Spinal cord (tissue), 10 donors: ENCODE measurements at places on chromosomes 11 and 22. TPM values are rescaled to one million over a fixed set of nuclear protein-coding genes. Genes with fewer than 3 reads are reported as not detected.
A peak's percentile ranks its signal among the peaks of the same experiment; 100 is the strongest.

DNA sequence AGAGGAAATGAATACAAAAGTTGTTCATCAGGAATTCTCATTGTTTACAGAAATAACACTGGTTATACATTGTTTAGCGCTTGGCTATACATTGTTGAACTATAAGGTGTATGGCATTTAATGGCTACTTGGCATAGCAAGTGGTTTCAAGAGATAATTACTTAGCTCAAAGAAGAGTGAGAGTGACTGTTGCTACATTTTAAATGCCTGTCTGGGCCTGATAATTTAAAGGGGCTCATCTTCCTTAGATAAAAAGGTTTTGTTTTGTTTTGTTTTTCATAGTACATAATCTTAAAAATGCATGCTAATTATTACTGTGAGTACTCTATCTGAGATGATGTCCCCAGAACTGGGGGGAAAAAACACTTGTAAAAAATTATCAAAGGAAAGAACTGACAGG is 1.5 kb upstream of the SMPD1 start:
- peaks cover 21% of the 10 kb centered on the region for H3K36me3 ChIP-seq
- DNase-seq = no peak
- H3K27ac ChIP-seq = no peak overlapping the region
- no peaks in the 10 kb centered on the region for H3K27me3 ChIP-seq

DNA sequence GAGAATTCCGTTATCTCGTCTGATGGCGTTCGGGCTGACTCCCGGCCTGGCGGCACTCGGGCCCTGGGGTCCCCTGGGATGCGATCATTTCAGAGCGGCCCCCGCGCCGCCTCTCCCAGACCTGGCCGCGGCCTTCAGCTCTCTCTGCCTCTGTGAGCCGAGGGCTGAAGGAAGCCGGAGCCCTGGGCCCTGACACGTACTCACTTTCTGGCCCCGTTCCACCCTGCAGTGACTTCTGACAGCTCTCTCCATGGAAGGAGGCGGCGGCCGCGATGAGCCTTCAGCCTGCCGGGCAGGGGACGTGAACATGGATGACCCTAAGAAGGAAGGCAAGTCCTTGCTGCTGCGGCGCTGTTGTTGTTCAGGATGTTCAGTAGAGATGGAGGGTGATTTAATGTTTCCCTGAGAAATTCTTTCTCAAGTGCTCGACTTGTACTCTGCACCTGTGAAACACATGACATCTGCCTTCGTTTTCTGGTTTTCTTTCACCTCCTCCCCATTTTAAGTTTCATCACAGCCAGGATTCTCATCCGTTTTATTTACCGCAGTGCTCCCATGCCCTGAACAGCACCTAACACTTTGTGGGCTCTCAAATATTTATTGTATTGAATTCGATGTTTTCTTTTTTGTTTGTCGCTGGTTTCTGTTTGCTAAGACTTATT is 612 bp downstream of the GTSE1 start:
- H3K27me3 ChIP-seq = no peaks in the 10 kb centered on the region
- H3K36me3 ChIP-seq = peaks cover 23% of the 10 kb centered on the region
- H3K4me3 ChIP-seq = peak overlapping the region; percentile 69
- DNase-seq = no peak
- H3K27ac ChIP-seq = no peak overlapping the region

- H3K36me3 ChIP-seq = no peaks in the 10 kb centered on the region
- H3K27me3 ChIP-seq = no peaks in the 10 kb centered on the region
- no peak overlapping the region for H3K27ac ChIP-seq
- DNase-seq = no peak
- H3K4me3 ChIP-seq = no peak overlapping the region
Observed at GRCh38 chr11:26088391-26088790, 243.5 kb upstream of the ANO3 start.

DNA sequence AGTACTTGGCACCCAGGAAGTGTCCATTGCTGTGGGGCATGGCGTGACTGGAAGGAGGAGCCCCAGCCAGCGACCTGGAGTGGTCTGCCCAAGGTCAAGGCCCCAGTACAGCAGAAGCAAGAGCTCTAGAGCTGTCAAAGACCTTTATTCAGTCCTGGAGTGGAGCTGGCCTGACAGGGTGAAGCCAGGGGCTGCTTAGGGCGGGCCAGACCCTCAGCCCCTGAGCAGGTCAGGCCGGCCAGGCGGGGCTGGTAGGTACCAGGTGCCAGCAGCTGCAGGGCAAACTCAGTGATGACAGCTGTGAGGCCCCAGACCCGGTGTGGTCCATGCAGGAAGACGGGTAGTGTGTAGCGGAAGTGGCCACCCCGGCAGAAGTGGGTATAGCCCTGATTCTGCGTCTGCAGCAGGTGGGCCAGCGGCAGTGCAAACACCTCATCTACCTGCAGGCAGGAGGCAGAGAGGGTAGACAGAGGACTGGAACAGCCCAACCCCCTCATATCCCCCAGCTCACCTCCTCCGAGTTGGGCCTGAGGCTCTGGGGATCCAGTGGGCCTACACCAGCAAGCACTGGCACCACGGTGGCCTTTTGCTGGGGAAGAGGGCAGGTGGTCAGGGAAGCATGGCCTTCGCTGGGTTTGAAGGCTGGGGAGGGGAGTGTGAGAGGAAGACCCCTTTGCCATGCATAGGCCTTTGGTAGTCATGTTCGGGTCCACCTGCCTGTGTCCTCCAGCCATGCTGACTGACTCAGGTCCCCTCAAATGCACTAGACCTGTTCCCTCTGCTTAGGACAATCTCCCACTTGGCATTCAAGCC is 1.7 kb downstream of the NUDT8 start:
- no peak overlapping the region for H3K4me3 ChIP-seq
- DNase-seq = no peak
- H3K36me3 ChIP-seq = no peaks in the 10 kb centered on the region
- H3K27ac ChIP-seq = no peak overlapping the region

Gene PAMR1
- 16.0 TPM for polyA plus RNA-seq

DNA sequence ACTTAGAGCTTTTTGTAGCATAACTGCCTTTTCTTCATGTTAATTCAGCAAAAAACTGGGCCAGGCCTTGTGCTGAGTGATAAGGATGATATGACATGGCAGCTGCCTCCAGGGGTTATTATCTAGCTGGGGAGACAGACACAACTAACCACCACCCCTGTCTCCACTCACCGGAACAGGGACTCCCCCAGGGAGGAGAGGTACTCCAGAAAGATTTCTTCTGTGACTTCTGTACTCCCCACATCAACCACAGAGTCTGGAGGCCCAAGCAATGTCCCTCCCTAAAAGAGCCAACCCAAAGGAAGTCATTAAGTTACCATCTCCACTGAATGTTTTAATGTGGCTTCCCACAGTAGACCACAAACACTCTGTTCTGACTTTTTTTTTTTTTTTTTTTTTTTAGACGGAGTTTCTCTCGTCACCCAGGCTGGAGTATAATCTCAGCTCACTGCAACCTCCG is 14.3 kb upstream of the PMM1 start:
- no peaks in the 10 kb centered on the region for H3K4me1 ChIP-seq
- DNase-seq = no peak
- no peaks in the 10 kb centered on the region for H3K27me3 ChIP-seq
- H3K27ac ChIP-seq = no peak overlapping the region
- H3K36me3 ChIP-seq = peaks cover 49% of the 10 kb centered on the region

DNA sequence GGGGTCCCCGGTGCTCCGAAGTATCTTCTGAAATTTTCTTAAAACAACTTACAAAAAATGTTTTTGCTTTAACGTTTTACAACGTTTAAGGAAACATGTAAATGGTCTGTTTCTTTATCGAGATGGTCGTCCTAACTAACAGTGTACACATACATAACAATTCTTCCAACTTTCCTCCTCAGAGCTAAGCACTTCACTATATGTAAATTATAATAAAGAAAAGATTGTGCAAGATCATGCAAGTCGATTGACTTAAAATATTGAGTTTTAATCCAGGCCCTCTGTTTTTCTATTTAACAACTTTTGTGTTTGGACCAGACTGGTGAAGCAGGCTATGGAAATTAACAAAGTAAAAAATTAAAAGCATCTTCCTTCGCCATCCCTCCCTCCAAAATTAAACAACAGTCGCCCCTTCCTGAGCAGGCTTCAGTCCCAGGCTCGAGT is 4.9 kb downstream of the ALX4 start:
- DNase-seq = peak; percentile 43
- peaks cover 95% of the 10 kb centered on the region for H3K27me3 ChIP-seq
- H3K27ac ChIP-seq = no peak overlapping the region
- H3K36me3 ChIP-seq = no peaks in the 10 kb centered on the region

Gene MS4A6A
- polyA plus RNA-seq = 7.1 TPM

- no peaks in the 10 kb centered on the region for H3K27me3 ChIP-seq
- no peak overlapping the region for H3K27ac ChIP-seq
- no peak overlapping the region for H3K4me3 ChIP-seq
- H3K36me3 ChIP-seq = no peaks in the 10 kb centered on the region
- DNase-seq = no peak
- H3K4me1 ChIP-seq = no peaks in the 10 kb centered on the region
Observed at GRCh38 chr11:26553182-26553581, 18.9 kb downstream of the MUC15 start.

GRCh38 chr11:83721263-83721662 is 435.1 kb upstream of the CCDC90B start:
- H3K27ac ChIP-seq = no peak overlapping the region
- H3K4me1 ChIP-seq = peaks cover 7% of the 10 kb centered on the region
- H3K4me3 ChIP-seq = no peak overlapping the region

DNA sequence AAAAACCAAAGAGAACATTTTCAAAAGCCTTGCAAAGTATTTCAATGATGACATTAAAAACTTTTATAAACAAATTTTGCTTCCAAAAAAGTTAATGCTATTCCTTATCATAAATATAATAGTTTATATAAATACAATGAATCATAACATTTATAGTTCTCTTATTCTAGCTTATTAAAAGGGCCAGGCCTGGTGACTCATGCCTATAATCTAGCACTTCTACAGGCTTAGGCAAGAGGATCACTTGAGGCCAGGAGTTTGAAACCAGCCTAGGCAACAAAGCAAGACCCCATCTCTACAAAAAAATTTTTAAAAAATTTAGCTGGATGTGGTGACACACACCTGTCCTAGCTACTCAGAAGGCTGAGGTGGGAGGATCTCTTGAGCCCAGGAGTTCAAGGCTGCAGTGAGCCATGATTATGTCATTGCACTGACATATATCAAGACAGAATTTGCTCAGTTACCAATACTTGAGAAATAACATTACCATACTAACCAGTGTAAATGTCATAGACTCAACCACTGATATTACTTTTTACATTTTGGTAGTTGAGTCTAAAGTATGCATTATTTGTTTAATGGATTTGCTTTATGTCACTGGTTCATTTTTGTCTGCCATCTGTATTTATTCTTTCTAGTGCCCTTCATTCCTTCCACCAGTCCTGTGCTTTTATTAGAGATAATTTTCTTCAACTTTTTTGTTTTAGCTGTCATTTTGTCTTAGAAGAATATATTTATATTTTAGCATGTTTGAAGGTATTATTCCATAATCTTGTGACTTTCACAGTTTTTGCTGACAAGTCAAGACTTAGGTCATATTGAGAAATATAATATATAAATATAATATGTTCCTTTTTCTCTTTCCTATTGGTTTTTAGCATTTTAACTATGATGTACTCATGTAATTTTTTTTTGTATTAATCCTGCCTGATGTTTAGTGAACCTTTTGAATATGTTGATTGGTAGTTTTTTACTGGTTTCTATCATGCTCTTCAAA is 56.2 kb downstream of the CYP2R1 start:
- no peak overlapping the region for H3K4me3 ChIP-seq
- no peak overlapping the region for H3K27ac ChIP-seq
- no peak for DNase-seq
- no peaks in the 10 kb centered on the region for H3K36me3 ChIP-seq
- no peaks in the 10 kb centered on the region for H3K4me1 ChIP-seq

GRCh38 chr11:64654958-64655541 is 64.0 kb downstream of the SLC22A12 start:
- DNase-seq = no peak
- no peaks in the 10 kb centered on the region for H3K27me3 ChIP-seq
- H3K27ac ChIP-seq = no peak overlapping the region
- H3K4me3 ChIP-seq = no peak overlapping the region
- H3K36me3 ChIP-seq = peaks cover 64% of the 10 kb centered on the region
- peaks cover 27% of the 10 kb centered on the region for H3K4me1 ChIP-seq

DNA sequence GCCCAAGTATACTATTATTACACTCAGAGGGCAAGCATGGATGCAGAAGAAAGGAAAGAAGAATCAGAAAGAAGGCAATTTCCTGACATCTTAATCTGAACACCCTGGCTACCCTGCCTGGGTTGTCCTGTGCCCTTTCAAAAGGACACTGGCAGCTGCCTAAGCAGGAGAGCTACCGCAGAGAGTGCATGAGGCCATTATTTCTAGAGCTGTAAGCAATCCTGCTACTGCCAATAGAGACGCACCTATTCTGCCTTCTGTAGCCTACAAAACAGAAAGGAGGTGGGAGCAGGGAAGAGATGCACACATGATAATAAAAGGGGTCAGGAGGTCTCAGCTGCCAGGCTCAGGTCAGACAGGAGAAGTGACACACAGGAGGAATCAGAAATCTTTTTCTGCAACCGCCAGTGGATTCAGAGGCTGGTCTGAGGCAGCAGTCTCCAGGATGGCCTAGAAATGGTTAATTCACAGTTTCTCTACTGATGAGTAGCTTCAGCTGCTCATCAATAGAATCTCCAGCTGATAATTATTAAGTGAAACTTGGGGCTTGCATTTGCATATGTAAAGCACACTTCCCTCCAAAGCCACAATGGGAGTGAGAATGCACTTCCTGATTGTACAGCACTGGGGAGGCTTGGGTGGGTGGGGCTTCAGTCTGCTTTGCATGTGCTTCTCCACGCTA is 253.9 kb downstream of the LARGE1 start:
- H3K27me3 ChIP-seq = no peaks in the 10 kb centered on the region
- no peak overlapping the region for H3K27ac ChIP-seq
- H3K36me3 ChIP-seq = no peaks in the 10 kb centered on the region
- H3K4me1 ChIP-seq = peaks cover 11% of the 10 kb centered on the region
- DNase-seq = no peak

GRCh38 chr11:34632105-34632791 is 11.4 kb downstream of the EHF start:
- no peaks in the 10 kb centered on the region for H3K27me3 ChIP-seq
- H3K27ac ChIP-seq = peak overlapping the region; percentile 86
- no peaks in the 10 kb centered on the region for H3K36me3 ChIP-seq
- peaks cover 27% of the 10 kb centered on the region for H3K4me1 ChIP-seq
- DNase-seq = peak; percentile 72

GRCh38 chr22:46119093-46119728 is 31.1 kb upstream of the PPARA start:
- H3K27ac ChIP-seq = no peak overlapping the region
- peaks cover 51% of the 10 kb centered on the region for H3K4me1 ChIP-seq
- no peaks in the 10 kb centered on the region for H3K27me3 ChIP-seq
- H3K4me3 ChIP-seq = no peak overlapping the region
